ENCODE measurements at places on chromosomes 1 and 21. TPM values are rescaled to one million over a fixed set of nuclear protein-coding genes. Genes with fewer than 3 reads are reported as not detected.

DNA sequence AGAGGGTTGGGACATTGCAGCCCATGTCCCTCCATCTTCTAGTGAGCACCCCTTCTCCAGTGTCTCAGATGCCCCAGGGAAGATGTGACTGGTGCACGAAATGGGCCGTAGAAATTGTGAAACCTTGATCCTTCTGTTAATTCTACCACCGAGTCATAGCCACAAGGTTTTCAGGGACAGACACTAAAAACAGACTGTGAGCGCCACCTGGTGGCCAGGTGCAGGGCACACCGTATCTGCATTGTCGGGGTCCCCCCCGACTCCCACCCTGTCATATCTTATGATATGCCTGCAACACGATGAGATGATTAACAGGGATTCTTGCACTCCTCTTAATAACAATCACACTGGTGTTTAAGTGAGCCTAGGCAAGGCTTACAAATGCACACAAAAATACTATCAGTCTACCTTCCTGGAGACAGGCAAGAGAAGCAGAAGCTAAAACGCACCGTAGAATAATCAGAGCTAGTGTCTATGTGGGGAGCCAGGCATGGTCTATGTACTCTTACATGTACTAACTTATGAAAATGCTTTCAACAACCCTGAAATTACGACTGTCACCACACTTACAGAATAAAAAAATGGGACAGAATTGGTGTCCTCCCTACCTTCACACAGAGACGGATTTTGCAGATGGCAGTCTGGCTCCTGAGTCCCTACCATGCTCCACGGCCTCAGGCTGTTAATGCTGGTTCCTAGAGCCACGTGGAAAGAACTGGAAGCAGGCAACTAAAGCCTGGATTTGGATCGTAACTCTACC lies 57.9 kb downstream of the FHAD1 start:
- no peaks in the 10 kb centered on the region for H3K27me3 ChIP-seq
- DNase-seq = no peak
- H3K4me3 ChIP-seq = no peak overlapping the region
- H3K4me1 ChIP-seq = no peaks in the 10 kb centered on the region

DNA sequence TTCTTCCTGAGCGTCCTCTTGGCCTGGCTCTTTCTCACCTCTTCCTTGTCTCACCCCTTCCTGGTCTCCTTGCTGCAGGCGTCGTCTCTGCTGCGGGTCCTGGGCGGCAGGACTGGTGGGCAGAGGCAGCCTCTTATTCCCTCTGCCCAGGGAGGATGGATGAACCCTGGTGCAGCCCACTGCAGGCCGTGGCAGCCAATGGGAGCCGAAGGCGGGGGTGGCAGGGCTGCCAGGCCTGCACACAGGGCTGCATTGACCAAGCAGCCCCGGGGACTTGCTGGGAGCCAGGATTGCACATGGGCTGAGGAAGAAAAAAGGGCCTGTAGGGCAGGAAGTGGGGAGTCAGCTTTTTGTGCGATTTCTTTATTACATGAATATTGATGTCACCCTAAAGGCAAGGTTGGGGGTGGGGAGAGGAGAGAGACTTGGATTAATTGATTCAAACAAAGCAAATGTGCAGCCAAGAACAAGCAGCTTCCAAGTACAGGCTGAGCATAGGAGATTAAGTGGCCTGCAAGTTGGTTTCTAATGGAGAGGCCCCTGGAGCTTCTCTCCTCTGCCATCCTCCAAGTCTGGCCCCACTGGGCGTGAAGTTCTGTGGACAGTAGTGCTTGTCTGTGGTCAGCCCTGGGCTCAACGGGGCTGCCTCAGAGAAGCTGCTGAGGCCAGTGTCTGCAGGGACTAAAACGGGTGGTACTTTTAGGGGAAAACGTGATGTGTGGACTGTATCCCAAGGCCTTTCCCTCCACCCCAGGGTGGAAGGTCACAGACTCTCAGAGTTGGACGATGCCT lies at the start of gene S100B:
Gene S100B (minus strand): TSS at position 108 of the 792 bp plus-strand sequence. CDS start 2,667 bp downstream, outside the sequence.
- H3K36me3 ChIP-seq = no peaks in the 10 kb centered on the region
- no peak within 1 kb of the TSS for H3K4me3 ChIP-seq
- no peak within 1 kb of the TSS for H3K27ac ChIP-seq
- DNase-seq = no peak
- no peaks in the 10 kb centered on the region for H3K4me1 ChIP-seq

DNA sequence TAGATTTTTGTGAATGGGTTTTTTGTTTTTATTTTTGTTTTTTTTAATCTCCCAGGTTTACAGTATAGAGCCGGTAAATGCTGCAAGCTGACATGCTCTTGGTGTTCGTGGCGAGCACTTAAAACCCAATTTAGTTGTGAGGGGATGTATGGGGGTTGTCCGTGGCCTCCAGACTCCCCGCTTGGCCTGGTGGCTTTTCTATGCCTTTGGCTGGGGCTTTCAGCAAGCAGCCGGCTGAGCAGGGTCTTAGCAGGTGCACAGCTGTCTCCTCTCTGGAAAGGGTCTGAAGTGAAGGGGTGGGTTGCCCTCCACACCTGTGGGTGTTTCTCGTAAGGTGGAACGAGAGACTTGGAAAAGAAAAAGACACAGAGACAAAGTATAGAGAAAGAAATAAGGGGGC lies 31.0 kb upstream of the EFHD2 start:
- H3K4me1 ChIP-seq = no peaks in the 10 kb centered on the region
- H3K36me3 ChIP-seq = no peaks in the 10 kb centered on the region
- no peak overlapping the region for H3K27ac ChIP-seq
- DNase-seq = no peak

Gene RGS1
- 54.0 TPM for total RNA-seq

GRCh38 chr1:200207711-200208126 lies 180.2 kb downstream of the NR5A2 start:
- H3K27me3 ChIP-seq = no peaks in the 10 kb centered on the region
- H3K27ac ChIP-seq = no peak overlapping the region
- no peaks in the 10 kb centered on the region for H3K36me3 ChIP-seq
- DNase-seq = no peak
- no peak overlapping the region for H3K4me3 ChIP-seq

DNA sequence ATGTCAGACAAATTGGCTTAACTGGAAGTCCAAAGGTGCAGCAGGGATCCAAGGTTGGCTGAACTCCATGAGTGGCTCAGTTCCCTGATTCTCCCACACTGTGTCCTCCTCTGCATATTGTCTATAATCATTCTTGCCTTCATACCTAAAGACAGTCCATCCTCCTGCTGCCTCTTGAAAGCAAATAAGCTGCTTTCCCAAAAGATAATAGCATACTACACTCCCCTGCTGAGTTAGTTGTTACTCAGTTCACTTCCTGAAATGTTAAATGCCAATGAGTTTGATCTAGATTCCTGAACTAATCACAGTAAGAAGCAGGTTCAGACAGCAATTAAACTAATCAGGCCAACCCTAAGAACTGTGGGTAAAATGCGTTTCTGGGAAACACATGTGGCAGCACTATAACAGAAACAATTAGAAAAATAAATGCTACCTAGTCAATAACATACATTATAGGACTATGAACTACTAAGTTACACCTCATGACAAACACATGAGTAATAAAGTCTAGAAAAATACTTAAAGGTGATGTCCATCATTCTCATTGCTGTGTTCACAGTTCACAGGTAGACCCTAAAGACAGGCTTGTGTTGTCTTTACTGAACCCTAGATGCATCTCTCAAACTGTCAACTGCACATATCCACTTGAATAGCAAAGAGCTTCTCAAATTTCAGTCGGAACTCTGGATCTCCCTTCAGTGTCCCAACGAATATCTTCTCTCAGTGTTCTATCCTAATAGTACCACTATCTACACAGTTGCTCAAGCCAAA lies 50.8 kb upstream of the BOLA1 start:
- H3K27ac ChIP-seq = no peak overlapping the region
- H3K4me3 ChIP-seq = peak overlapping the region; percentile 71

- no peak overlapping the region for H3K27ac ChIP-seq
- no peaks in the 10 kb centered on the region for H3K36me3 ChIP-seq
- no peaks in the 10 kb centered on the region for H3K27me3 ChIP-seq
- H3K4me1 ChIP-seq = no peaks in the 10 kb centered on the region
Measured at GRCh38 chr21:35824136-35824535, 236.2 kb downstream of the SETD4 start.

Gene TMOD4
- not detected for total RNA-seq

GRCh38 chr1:22652881-22653316 lies at the start of gene C1QB:
Gene C1QB (plus strand): TSS chr1:22653236. CDS start chr1:22659463, 6,227 bp downstream.
- H3K4me1 ChIP-seq = no peaks in the 10 kb centered on the region
- DNase-seq = no peak
- H3K27ac ChIP-seq = no peak within 1 kb of the TSS
- no peaks in the 10 kb centered on the region for H3K27me3 ChIP-seq

GRCh38 chr1:67429528-67430357 lies 459 bp downstream of the SERBP1 start:
- peaks cover 8% of the 10 kb centered on the region for H3K36me3 ChIP-seq
- H3K27me3 ChIP-seq = no peaks in the 10 kb centered on the region
- peak overlapping the region; percentile 81 for H3K27ac ChIP-seq
- peak overlapping the region; percentile 95 for H3K4me3 ChIP-seq
- DNase-seq = no peak
- H3K4me1 ChIP-seq = peaks cover 56% of the 10 kb centered on the region

GRCh38 chr1:10309243-10310011 lies 89.4 kb upstream of the PGD start:
- no peak overlapping the region for H3K27ac ChIP-seq

DNA sequence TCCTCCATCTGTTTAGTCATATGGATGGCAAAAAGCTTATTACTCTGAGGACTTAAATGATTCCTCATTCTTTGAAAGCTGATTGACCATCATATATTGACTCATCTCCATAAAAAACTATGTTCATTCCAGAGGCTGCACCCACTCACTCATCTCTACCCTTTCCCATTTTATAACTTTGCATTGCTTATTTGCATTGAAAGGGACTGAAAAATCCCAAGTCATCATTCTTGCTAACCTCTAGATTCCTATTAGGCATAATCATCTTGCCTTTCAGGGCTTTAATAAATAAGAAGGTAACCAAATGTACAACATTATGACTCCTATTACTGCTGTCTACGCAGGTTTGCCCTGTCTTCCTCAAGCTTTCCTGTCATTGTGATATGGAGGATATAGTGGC lies 1180.3 kb upstream of the B3GALT2 start:
- H3K4me1 ChIP-seq = no peaks in the 10 kb centered on the region
- no peak for DNase-seq
- no peak overlapping the region for H3K4me3 ChIP-seq
- no peak overlapping the region for H3K27ac ChIP-seq

GRCh38 chr1:7388141-7388487 lies 383.0 kb upstream of the VAMP3 start:
- H3K4me1 ChIP-seq = peaks cover 12% of the 10 kb centered on the region
- H3K4me3 ChIP-seq = no peak overlapping the region
- H3K27ac ChIP-seq = no peak overlapping the region
- DNase-seq = no peak
- H3K36me3 ChIP-seq = no peaks in the 10 kb centered on the region

DNA sequence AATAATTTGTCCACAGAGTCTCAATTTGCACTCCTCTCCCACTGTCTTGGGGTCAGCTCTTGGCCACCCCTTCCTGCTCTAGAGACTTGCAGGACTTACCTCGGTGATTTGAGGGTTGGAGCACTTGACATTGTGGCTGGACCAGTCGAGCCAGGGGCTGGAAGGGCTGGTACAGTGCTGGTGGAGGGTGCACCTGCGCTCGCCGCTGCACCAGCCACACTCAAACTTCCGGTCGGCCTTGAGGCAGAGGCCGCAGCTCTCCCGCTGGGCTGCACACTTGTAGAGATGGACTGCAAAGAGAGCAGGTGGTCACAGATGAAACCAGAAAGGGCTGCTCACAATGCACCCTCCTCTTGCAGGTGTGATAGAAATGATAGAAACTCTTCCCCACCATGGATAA lies 165.0 kb downstream of the PLXNA2 start:
- no peaks in the 10 kb centered on the region for H3K4me1 ChIP-seq
- no peak overlapping the region for H3K27ac ChIP-seq
- H3K36me3 ChIP-seq = peaks cover 12% of the 10 kb centered on the region
- no peak overlapping the region for H3K4me3 ChIP-seq
- no peak for DNase-seq
- H3K27me3 ChIP-seq = no peaks in the 10 kb centered on the region

DNA sequence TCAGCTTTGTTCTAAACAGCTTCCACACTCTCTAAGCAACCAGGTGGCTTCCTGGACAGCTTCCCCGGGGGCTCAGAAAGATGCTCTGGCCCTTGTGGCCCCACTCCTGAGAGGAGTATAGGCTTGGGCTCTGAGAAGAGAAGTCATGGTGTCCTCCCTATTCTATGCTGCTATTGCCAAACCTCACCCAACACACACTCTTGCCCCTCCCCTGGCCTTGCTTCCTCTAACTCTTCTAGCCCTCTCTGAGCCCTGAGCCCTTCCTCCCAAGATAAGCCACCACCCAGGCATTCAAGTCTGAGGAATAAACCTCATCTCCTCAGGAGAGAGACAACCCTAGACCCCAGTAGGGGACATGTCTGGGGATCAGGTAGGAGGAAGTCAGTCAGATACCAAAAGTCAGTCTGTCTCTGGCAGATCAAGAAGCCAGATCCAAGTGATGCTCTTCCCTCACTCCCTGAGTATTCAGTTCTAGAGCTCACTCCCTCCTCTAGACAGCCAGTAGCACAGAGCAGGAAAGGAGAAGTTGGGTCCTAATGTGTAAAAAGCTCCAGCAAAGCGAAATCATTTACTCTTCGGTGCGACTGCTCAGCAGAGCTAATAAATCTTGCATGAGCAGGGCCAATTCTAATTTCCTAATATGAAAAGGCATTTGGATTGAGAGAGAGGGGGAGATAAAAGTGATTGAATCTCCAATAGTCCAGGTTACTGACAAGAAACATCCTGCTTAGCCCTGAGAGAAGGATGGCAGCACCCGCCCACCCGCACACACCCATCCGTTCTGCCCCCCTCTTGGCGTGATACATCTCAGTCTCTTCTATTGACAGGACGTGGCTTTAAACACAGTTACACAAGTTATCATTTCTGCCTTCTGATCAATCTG lies 50.5 kb downstream of the DMAP1 start:
- H3K4me1 ChIP-seq = no peaks in the 10 kb centered on the region
- H3K27ac ChIP-seq = no peak overlapping the region
- DNase-seq = no peak
- no peaks in the 10 kb centered on the region for H3K36me3 ChIP-seq
- no peak overlapping the region for H3K4me3 ChIP-seq

Gene TNFSF18
- total RNA-seq = 1.1 TPM

DNA sequence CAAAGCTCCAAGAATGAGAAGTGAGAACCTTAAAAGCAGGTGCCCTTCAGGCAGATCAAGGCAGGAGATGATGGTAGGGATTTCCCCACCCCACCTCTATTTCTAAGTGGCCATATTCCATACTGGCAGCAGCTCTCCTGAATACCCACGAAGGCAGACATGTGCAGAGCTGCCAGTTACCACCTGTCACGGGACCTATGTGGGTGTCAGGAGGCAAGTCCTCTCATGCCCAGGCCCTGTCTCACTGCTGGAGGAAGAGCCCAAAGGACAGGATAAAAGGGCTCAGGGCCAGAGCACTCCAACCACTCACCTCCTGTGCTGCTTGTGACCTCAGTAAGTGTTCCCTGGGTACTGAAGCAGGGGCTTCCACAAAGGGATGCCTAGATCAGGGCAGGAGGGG lies 721 bp upstream of the LCE1B start:
- DNase-seq = no peak
- no peaks in the 10 kb centered on the region for H3K36me3 ChIP-seq
- no peak overlapping the region for H3K4me3 ChIP-seq

Gene NR1I3
- total RNA-seq = not detected

- H3K27me3 ChIP-seq = no peaks in the 10 kb centered on the region
- H3K36me3 ChIP-seq = no peaks in the 10 kb centered on the region
- peak; percentile 36 for DNase-seq
- H3K27ac ChIP-seq = peak overlapping the region; percentile 64
Measured at GRCh38 chr1:218496561-218496960, 151.4 kb downstream of the TGFB2 start.

Gene NME7
- total RNA-seq = 18.3 TPM

Data from thoracic aorta (tissue), 2 donors.